ENCODE measurements at places on chromosomes 1 and 21.

- no peak for DNase-seq
Measured at GRCh38 chr1:234256359-234256758, 116.9 kb upstream of the COA6 start.

DNA sequence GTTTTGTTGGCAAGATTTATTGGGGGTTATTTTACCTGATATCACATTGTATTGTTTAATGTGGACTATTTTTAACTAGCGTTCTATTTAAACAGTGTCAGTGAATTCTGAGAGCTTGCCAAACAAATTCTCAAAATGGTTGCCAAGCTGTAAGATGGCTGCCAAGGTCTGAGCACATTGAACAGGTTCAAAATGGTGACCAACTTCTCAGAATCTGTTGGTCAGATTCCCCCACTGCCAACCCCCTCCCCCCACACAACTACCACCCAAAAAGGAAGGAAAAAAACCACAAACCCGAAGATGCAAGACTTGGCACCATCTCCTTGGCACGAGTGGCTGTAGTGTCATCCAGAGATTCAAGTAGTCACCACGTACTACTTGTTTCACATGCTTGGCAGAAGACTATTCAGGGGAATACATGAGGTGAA lies 159.1 kb downstream of the NFIA start:
- no peak for DNase-seq

- DNase-seq: no peak
Measured at GRCh38 chr1:91520942-91521507, 20.4 kb downstream of the CDC7 start.

DNA sequence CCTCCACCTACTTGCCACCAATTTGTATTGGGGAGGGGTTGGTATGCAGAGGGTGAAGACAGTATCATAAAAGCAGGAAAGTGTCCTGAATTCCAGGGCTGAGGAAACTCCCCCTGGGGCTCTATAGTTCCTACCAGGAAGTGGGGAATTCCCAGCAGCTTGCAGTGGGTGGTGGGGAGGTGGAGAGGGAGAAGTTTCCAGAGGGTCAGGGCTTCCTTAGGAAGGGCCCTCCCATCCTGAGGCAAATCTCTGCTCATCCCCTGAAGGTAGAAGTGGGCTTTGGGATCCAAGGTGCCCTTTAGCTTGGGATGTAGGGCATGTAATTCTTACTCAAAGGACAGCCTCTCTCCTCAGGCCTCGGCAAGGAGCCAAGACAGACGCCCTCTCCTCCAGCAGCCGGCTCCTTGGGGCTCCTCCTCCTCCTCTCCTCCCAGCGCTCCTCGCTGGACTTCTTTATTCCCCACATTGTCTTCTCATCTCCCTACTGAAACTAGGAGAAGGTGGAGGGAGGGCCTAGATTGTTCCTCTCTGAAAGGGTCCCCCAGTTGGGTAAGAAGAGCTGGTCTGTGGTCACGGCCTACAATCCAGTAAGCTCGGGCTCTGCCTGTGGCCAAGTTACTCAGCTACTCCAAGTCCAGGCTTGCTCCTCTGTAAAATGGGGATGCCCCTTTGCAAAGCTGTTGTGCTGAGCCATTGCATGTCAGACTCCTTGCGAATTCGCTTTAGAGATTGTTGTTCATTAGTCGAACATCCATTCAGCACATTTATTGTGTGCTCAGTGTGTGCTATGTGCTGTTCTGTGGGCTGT lies 17.9 kb upstream of the CSF1 start:
- no peak for DNase-seq

DNA sequence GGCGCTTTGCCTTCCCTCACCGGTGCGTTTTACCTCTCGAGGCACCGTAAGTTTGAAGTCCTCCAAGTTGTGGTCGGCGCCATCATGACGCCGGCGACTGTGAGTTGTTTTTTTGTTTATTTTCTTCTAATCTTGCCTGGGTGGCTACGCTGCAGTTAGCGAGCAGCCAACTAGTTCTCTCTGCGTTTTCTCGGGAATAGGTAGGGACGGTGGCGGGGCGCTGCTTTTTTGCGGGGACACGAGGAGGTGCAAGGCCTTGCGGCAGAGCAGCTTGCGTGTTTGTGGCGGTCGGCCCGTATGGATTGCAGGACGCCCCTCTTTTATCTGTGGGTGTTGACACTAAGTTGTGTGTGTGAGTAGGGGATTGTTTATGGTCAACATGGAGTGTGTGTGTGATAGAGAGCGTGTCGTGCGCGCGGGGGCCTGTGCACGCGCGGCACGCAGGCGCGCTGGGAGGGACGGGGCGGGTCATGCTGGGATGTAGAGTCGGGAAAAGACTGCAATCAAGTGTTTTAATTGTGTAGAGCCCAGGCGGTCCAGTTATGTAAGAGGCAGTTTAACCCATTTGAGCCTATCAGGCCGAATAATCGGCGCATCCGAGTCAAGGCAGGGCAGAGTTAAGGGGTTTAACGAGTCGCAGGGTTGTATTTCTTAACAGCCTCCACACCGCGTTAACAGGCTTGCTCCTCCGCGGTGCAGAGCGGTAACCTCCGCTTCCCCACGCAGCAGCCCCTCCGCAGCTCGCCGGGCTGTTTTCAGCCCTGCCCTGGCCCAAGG lies 1.2 kb upstream of the NEGR1 start:
- peak; percentile 54 for DNase-seq

DNA sequence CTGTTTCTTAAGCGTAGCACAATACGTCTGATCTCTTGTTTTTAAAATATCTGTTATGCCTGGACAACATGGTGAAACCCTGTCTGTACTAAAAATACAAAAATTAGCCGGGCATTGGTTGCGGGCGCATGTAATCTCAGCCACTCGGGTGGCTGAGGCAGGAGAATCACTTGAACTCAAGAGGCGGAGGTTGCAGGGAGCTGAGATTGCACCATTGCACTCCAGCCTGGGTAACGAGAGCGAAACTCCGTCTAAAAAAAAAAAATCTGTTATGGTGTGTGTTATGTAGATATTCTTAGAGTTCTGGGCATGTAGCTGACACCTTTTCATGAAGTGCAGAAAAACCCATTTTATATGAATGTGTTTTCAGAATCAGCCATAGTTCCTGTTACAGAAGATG lies 38.2 kb downstream of the RABGAP1L start:
- DNase-seq: no peak

DNA sequence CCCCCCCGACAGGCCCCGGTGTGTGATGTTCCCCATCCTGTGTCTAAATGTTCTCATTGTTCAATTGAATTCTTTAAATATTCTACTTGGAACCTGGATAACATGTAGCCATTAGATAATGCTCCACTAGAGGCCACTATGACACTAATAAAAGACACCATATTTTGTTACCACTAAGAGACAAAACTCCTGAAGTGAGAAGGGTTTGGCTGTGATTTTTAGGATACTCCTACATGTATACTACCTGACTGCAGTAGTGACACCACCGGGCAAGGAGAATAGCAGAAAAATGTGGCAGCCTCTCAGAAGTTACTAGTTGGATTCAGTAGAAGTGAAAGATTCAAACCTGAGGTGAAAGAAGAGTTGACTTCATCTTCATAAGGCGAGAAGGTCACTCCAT lies 36.0 kb downstream of the F5 start:
- no peak for DNase-seq

GRCh38 chr21:33854604-33855003 lies 61.0 kb downstream of the ATP5PO start:
- no peak for DNase-seq

DNA sequence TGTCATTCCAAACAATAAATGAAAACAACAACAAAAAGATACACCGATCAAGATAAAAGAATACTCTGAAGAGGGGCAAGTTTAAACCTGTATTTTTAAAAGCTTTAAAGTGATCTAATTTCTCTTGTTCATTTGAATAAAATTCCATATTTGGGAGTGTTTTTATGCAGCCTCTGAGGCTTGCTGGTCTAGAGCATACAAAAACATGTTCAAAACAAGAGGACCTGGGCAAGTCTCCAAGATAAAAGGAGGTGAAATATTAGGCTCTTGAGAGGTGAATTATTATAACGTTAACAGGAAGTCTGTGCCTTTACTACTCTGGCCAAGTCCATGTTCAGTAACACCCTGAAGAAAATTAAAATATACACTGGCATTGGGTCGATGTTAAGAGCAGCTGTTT lies 20.1 kb downstream of the URB1 start:
- no peak for DNase-seq

GRCh38 chr1:49526672-49527071 lies 497.1 kb downstream of the AGBL4 start:
- DNase-seq: no peak

- DNase-seq: no peak
Measured at GRCh38 chr21:46004168-46004861, 22.7 kb downstream of the COL6A1 start.

DNA sequence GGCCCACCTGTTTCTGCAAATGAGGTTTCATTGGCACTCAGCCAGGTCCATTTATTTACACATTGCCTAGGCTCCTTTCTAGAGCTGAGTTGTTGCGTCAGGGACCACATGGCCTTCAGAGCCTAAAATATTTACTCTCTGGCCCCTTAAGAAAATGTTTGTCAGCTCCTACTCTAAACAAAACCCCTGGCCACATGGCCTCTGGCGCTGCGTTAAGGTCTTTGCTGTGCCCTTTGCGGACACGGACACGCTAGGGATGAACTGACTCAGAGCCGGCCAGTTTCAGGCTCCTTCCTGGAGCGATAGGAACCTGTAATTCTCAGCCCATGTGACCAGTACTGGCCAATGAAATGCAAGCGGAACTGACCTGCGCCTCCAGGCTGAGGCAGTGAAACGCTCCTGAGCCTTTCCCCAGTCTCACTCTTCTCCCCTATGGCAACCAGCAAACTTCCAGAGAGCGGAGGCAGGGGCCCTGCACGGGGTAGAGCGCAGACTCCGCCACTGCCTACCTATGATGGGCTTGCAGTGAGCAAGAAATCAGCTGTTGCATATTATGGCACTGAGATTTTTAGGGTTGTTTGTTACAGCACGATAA lies 160.3 kb downstream of the ETS2 start:
- DNase-seq: no peak

DNA sequence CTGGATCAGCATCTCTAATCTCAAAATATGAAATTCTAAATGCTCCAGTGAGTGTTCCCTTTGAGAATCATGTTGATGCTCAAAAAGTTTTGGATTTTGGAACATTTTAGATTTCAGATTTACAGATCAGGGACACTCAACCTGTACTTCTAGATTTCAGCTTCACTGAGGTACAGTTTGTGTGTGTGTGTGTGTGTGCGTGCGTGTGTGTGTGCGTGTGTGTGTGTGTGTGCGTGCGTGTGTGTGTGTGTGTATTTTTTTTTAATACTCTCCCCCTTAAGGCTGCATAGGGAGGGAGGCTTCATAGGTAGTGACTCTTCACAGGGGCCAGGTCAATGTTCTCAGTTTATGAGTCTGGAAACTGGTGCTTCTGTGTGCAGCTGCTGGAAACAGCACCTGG lies 77.5 kb downstream of the BRINP2 start:
- DNase-seq: no peak

GRCh38 chr21:25456672-25457071 lies 150.6 kb downstream of the MRPL39 start:
- DNase-seq: no peak

GRCh38 chr1:108843390-108844137 lies 13.3 kb downstream of the AKNAD1 start:
- DNase-seq: no peak

GRCh38 chr1:225508538-225509375 lies 80.9 kb upstream of the LBR start:
- DNase-seq: no peak

DNA sequence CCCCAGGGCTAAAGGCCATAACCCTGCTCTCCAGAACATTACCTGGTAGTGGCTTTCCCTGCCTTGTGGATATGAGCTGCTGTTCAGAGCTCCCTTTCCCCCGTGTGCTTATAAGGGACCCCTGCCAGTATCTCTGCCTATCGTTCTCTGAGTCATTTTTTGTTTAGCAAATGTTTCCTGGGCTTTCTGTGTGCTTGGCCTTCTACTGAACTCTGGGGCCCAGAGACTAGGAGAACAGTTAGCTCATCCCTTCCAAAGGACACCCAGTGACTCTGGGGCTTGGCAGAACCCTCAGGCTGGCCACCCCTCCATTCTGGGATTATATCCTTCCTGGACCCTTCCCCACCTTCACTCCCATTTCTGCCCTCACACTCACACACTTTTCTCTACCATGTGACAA lies 80.8 kb upstream of the POU3F1 start:
- DNase-seq: no peak

DNA sequence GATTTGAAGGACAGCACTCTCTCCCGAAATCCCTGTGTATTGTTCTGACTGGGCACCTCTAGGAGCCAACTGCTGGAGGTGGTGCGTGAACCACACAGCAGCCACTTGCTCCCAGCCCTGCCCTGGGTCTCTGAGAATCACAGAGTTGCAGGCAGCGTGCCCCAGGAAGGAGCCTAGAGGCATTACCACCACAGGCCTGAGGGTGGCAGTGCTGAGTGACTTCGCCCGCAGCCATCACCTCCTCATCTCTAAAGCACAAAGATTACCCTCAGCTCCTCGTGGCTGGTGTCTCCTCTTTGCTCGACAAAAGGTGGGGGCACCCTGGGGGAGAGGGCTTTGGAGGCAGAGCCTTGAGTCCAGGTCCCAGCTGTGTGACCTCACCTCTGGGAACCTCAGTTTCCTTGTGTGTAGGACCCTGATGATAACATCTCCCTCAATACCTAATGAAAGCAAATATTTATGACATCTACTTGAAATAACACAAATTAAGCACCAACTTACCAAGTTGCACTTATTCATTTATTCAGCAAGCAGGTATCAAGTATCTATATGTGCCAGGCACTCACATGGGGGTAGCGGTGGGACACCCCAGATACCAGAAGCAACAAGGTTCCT lies 86.3 kb downstream of the VWA5B1 start:
- no peak for DNase-seq

GRCh38 chr1:86339906-86340305 lies 56.2 kb downstream of the ODF2L start:
- no peak for DNase-seq

DNA sequence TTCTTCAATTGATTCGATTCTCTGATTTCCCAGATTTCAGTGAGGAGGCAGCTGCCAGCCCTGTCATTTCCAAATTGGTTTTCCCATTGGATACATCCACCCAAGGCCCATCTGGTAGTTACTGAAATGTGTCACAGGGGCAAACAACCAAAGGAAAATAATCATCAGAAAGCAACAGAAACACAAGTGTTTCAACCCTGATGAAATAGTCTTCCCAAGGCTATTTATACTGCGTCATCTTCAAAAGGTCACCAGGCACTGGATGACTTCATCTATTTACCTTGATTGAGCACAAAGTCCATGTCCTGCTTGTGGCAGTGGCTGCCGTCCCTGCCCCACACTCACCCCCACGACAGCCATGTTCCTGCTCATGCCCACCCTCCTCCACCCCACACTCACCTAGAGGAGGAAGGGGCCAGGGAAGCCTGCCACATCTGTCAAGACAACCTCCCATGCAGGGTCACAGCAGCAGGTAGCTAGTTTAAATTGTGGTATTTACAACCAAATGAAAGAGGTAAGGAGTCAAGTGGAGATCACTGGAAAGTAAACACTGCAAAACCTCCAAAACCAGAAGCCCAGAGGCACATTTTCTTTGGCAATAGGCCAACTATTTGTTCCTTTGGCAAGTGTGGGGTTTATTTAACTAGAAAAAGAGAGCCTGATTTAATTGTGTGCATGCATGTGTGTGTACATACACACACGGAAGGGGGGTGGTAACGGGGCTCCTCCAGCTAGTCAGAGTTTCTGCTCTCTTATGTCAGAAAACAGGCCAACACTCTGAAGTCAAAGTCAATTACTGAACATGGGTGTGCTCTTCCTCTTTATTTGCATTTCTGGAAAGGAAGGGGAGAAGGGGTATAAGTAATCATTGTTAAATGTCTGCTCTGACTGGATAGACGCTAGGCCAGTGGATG lies 49.5 kb upstream of the RAB4A start:
- no peak for DNase-seq

GRCh38 chr1:12756273-12756672 lies 10.3 kb downstream of the CFAP107 start:
- no peak for DNase-seq

GRCh38 chr21:45560106-45561021 lies 18.1 kb upstream of the SLC19A1 start:
- no peak for DNase-seq
